8988T (cell line): ENCODE measurements at places on chromosomes 3 and 15.

GRCh38 chr15:31080591-31081014, 20.9 kb downstream of the TRPM1 start:
- DNase-seq, result peak; percentile 44

DNA sequence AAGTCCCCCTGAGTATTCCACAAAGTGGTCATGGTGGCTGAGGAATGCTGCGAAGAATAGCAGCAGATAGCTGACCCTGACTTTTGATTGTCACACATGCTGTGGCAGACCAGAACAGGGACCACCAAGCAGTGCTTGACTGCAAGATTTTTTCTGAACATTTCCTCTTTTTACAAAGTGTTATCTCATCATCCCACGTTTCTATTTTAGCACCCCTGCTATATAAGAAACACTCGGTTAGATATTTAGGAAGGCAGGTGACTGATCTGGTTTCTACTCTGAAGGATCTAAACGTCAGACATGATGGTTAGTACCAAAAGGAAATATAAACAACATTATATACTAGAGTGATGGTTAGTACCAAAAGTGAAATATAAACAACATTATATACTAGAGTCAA, 9.1 kb downstream of the SLC25A26 start:
- no peak for DNase-seq

- no peak for DNase-seq
Measured at GRCh38 chr3:154660811-154661210, 230.8 kb upstream of the GPR149 start.

GRCh38 chr3:187150599-187150998, 11.3 kb upstream of the RPL39L start:
- DNase-seq, result no peak

DNA sequence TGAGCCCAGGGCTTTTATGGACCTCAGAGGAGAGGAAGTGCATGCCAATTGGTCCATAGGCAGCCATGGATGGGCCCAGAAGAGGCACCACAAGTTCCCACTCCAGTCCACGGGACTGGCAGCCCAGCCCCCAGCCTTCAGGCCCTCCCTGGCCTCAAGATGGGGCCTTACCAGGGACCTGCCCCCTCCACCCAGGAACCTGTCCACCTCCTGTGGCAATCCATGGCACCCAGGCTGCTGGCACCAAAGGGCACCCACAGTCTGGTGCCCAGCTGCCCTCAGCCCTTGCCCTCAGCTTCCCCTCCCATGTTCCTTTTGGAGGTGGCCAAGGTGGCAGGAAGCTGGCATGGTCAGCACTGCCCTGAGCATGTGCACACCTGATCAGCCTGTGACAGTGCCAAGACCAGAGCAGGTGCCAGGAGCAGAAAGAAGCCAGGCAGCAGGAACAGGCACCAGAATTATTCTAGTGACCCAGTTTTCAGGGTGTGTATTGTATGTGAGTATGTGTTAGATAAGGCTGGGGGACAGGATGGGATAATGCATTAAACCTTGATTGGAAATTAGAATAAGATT, 415.0 kb downstream of the NTRK3 start:
- no peak for DNase-seq

DNA sequence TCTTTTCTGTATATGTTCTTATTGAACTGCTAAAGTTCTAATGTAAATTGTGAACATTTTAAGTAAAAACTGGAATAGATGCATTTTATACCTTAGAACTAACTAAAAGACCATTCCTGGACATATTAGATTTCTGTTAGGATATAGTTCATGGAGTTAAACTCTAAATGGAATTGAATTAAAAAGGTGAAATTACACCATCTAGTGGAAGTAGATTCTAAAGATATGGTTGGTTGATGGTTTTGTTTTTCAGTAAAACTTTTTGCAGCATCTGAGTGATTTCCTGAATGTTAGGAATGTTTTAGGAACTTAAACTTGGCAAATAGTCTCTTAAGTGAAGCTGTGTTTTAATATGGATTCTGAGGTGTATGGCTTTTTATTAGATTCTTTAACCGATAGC, 96.8 kb downstream of the SLMAP start:
- DNase-seq, result no peak

- no peak for DNase-seq
Measured at GRCh38 chr3:124318014-124318413, 326.1 kb upstream of the ROPN1 start.

DNA sequence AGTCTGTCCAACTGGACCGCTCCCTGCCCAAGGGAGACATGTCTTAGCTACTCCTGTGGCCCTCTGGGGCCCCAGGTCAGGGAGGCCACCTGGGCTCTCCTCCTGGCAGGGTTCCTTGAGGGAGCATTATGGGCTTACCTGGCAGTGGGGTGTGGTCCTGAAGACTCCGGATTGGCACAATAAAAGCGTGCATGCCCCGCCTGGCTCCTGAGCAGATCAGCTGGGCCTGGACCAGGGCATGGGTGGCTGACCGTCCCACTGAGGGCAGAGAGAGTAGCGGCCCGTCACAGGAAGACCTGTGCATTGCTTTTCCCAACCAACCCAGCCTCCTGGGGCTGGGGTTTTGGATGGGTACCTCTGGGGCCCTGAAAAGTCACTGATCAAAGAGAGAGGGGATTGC, 5.4 kb downstream of the ACOX2 start:
- DNase-seq, result no peak

- DNase-seq, result no peak
Measured at GRCh38 chr15:27292641-27293040, 321.7 kb downstream of the GABRG3 start.

DNA sequence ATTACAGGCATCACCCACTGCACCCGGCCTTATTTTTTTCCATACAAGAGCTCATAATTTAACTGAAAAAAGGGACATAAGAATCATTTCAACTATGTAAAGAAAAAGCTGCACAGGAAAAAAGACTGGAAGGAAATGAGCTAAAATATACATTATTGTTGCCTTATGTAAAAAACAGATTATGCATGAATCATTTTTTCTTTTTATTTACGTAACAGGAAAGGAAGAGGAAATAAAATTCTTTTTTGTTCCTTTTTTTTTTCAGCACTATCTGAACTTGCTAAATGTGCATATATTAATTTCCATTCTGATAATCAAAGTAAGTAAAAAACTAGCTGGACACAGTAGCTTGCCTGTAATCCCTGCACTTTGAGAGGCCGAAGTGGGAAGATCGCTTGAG, 12.1 kb downstream of the KIF9 start:
- no peak for DNase-seq

DNA sequence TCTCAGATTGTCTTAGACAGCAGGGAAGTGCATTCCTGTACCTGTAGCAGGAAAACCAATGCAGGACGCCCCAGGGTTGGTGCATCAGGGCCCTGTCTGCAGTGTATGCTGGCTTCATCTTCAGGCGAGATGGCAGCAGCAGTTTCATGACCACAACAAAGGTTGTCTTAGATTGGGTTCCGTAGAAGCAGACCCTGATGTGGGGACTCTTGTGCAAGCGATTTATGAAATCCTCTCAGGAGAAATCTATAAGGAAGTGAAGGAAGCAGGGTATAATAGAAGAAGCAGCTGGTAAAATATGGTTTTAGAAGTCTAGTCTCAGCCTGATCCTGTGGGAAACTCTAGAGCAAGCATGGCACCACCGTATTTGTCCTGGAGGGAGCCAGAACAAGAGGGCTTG, 25.0 kb downstream of the DNAH1 start:
- no peak for DNase-seq

DNA sequence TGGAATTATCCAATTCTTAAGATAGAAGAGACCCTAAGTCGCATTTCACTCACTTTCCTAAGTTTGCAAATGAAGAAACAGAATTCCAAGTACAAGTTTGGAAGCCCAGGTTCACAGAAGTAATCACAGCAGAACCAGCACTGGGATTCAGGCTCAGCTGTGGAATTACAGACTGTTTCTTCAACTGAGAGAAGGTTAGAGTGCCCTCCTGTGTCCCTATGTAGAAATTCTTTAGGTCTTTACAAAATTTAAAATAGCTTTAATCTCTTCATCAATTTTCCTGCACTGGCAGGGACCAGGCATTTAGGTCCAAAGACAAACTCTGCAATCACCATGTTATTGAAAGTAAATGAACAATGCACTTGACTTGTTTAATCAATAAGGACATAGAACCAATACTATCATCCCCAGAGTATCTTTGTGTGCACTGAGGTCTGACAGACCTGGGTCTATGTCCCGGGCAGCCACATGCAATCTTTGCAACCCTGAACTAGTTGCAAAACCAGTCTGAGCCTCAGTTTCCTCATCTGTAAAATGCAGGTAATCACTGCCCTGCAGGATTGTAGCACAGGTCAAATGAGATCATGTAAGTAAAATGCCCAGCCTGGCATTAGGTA, 96.3 kb upstream of the ZBED2 start:
- DNase-seq, result no peak

- DNase-seq, result no peak
Measured at GRCh38 chr15:35549567-35549966, 3.6 kb upstream of the DPH6 start.

GRCh38 chr3:56787784-56788256, 13.9 kb downstream of the ARHGEF3 start:
- DNase-seq, result no peak

- no peak for DNase-seq
Measured at GRCh38 chr3:110430146-110430545, 641.5 kb upstream of the NECTIN3 start.

- no peak for DNase-seq
Measured at GRCh38 chr3:76011121-76011520, 225.8 kb upstream of the ZNF717 start.

DNA sequence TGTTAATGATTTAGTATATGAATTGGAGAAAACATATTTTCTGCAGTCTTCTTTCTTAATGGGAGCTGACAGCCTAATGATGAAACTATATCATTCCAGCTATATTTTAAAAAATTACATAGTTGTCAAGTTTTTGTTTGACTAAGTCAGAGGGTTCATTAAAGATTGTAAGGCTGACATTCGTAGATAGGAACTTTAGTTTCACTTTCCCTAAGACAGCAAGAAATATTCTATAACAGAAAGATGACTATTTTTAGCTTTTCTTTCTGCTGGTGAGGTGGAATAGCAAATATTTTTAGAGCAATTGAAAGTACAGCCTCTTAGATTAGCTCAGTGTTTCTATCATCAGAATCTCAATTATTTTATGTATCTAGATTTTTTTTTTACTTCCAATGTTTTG, 60.2 kb downstream of the PIAS1 start:
- no peak for DNase-seq

- no peak for DNase-seq
Measured at GRCh38 chr15:91887321-91887720, 33.8 kb downstream of the SLCO3A1 start.

DNA sequence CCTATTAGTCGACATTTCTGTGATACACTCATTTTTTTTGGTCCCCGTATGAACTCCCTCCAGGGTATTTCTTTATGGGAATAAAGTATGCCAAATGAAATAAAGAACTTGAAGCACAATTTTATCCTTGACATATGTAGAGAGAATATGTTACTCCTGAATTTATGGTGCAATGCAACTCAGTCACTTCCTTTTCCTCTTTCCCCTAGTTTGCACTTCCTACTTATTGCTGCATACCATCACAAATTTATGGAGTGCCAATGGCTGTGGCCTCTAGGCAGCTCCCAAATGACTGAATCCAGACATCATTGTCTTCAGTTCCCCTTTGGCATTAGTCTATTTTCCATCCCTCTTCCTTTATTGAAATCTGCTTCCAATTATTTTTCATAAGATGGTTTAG, 403.5 kb downstream of the FHIT start:
- DNase-seq, result no peak

DNA sequence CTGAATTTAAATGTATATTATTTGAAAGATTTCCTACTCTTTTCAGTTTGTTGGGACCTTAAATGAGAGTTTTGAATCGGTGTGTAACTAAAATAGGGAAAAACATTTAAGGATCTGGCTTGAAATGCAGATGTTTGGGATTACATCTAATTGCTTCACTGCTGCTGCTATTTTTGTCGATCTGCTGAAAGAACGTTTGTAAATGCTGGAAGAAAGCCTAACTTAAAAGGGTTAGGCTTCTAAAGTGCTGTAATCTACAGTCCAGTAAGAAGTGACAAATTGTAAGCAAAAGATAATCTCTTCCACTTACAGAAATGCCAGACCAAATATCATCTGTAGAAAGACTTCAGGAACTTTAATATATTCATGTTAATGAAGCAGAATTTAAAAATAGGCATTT, 691.6 kb downstream of the ZNF385D start:
- no peak for DNase-seq

GRCh38 chr3:182248349-182248880, 536.7 kb downstream of the SOX2 start:
- DNase-seq, result peak; percentile 31

GRCh38 chr3:29267226-29267625, 13.6 kb upstream of the RBMS3 start:
- no peak for DNase-seq

DNA sequence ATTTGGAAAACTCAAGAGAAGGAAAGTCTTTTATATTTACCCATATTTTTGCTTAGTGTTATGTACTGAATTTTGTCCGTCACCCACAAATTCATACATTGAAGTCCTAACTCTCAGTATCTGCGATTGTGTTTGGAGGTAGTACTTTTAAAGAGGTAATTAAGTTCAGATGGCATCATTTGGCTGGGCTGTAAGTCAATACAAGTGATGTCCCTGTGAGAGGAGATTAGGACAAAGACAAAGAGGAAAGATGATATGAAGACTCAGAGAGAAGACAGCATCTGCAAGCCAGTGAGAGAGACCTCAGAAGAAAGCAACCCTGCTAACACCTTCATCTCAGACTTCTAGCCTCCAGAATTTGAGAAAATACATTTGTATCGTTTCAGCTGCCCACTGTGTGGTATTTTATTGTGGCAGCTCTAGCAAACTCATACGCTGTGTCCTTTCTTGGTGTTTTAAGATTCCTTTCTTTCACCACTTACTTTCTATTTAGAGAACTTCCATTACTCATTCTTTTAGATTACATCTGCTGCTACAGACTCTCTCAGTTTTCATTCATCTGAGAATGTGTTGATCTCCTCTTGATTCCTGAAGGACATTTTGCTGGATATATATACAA, 17.0 kb downstream of the LRCH3 start:
- DNase-seq, result no peak

GRCh38 chr3:170033489-170033888, 4.3 kb upstream of the GPR160 start:
- no peak for DNase-seq

DNA sequence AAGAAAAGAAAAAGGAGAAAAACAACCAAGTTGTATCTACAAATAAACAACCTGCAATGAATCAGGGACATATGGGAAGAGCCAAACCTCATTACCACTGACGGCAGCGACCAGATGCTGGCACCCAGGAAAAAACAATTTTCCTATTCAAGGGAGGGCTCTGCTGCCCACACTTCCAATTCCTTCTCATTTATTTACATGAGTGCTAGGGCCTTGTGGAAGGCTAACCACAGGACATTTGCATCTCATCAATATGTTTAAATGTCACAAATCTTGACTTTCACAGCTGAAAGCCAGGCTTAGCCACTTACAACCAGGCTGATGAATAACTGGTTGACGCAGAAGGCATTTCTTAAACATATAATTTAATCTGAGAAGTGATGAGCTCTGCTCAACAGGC, 36.0 kb downstream of the RFTN1 start:
- no peak for DNase-seq

- no peak for DNase-seq
Measured at GRCh38 chr3:101806491-101806890, 27.5 kb downstream of the NXPE3 start.

- DNase-seq, result no peak
Measured at GRCh38 chr3:184514171-184514490, 47.5 kb upstream of the EPHB3 start.
